ENCODE measurements at places on chromosomes 1 and 21. TPM values are rescaled to one million over a fixed set of nuclear protein-coding genes. Genes with fewer than 3 reads are reported as not detected.
A peak's percentile ranks its signal among the peaks of the same experiment; 100 is the strongest.

DNA sequence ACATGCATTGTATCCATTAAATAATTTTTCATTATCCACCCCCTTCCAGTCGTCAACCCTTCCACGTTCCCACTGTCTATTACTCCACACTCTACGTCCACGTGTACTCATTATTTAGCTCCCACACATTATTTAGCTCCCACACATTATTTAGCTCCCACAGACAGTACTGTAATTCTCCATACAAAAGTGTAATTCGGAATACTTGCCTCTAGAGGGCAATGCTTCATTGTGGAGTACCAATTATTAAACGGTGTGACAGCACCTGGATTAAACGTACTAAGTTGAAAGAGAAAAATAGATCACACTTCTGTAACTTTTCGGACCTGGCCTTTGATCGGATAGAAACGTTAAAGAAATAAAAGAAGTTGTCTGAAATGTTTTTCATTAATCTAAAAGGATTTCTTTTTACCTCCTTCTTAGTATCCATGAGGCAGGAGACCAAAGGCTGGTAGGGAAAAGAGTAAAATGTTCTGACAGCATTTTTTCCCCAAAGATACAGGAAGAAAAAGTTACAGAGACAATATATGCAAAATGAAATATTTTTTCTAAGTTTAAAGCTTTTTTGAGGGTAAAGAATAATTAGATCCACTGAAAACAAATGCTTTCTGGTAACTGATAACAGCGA is 99.2 kb downstream of the LHX8 start:
- H3K36me3 ChIP-seq: no peaks in the 10 kb centered on the region
- no peaks in the 10 kb centered on the region for H3K4me1 ChIP-seq
- H3K27ac ChIP-seq: no peak overlapping the region
- no peak overlapping the region for H3K4me3 ChIP-seq

- no peaks in the 10 kb centered on the region for H3K27me3 ChIP-seq
- peaks cover 32% of the 10 kb centered on the region for H3K4me1 ChIP-seq
- peak overlapping the region; percentile 13 for H3K4me3 ChIP-seq
These were observed 4.1 kb downstream of the PYCR2 start for GRCh38 chr1:225919906-225920305.

- no peak overlapping the region for H3K4me3 ChIP-seq
- H3K27ac ChIP-seq: no peak overlapping the region
- no peaks in the 10 kb centered on the region for H3K27me3 ChIP-seq
- no peaks in the 10 kb centered on the region for H3K4me1 ChIP-seq
- peaks cover 4% of the 10 kb centered on the region for H3K36me3 ChIP-seq
These were observed 356.6 kb downstream of the DSCAM start for GRCh38 chr21:40490408-40490807.

DNA sequence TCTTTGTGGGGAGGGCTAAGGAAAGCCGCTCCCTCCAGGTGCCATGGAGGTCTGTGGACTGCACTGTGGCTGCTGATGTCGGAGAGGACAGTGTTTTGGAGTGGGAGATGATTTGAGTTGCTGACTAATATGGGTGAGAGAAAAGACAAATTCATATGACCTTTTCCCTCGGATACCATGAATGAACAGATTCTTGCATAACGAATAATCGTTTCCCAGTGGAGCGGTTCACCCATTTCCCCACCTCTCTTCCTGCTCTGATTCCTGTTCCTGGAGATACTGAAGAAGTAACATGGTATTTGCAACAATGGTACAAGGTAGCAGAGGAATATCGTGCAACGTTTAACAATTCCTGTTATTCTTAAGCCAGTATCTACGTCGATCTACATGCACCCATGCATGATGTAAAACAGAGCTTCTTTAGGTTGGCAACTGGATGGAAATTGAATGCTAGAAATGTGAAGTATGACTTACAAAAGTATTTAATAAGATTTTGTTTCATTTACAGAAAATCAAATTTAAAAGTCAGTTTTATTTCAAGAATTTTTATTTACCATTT is 227.1 kb downstream of the TOMM20 start:
- peaks cover 2% of the 10 kb centered on the region for H3K4me1 ChIP-seq
- H3K4me3 ChIP-seq: no peak overlapping the region
- H3K36me3 ChIP-seq: no peaks in the 10 kb centered on the region
- DNase-seq: no peak

- no peak overlapping the region for H3K27ac ChIP-seq
- no peaks in the 10 kb centered on the region for H3K27me3 ChIP-seq
- no peak overlapping the region for H3K4me3 ChIP-seq
These were observed 7.3 kb downstream of the TSHB start for GRCh38 chr1:115036814-115037507.

Gene CLDN17
- not detected for total RNA-seq

Gene CIART
- total RNA-seq: 1.5 TPM

Gene BATF3
- total RNA-seq: 314 TPM

Gene OR2W3
- not detected for total RNA-seq
